Mononuclear cell (primary cell): ENCODE measurements at places on chromosomes 2 and 18. TPM values are rescaled to one million over a fixed set of nuclear protein-coding genes. Genes with fewer than 3 reads are reported as not detected.

GPN1 gene
- 25.8 TPM for total RNA-seq

RNF144A gene
- total RNA-seq, result 22.8 TPM

LRP1B gene
- total RNA-seq, result under 0.01 TPM

SP140 gene
- 96.6 TPM for total RNA-seq

SLC9A2 gene
- total RNA-seq, result not detected

ATP6V1B1 gene
- total RNA-seq, result not detected

CCDC74B gene
- total RNA-seq, result 0.10 TPM

GAL3ST2 gene
- total RNA-seq, result 2.5 TPM

DHX57 gene
- total RNA-seq, result 19.2 TPM

CD207 gene
- total RNA-seq, result 0.10 TPM

IL18R1 gene
- total RNA-seq, result 6.5 TPM

WDSUB1 gene
- 7.5 TPM for total RNA-seq

IL1RL1 gene
- total RNA-seq, result 2.7 TPM

GAREM1 gene
- total RNA-seq, result under 0.01 TPM

OSBPL6 gene
- total RNA-seq, result 0.21 TPM

PDE1A gene
- total RNA-seq, result not detected

CDH19 gene
- not detected for total RNA-seq

GAREM2 gene
- 1.0 TPM for total RNA-seq

KIF3C gene
- total RNA-seq, result 1.7 TPM

RMND5A gene
- total RNA-seq, result 47.1 TPM

RUFY4 gene
- 1.0 TPM for total RNA-seq

DPP4 gene
- total RNA-seq, result 22.6 TPM

ACVR1C gene
- total RNA-seq, result 4.1 TPM

DTYMK gene
- 2.9 TPM for total RNA-seq

ALPP gene
- total RNA-seq, result not detected

AKAIN1 gene
- not detected for total RNA-seq

IGFBP5 gene
- 0.21 TPM for total RNA-seq

CCDC85A gene
- total RNA-seq, result not detected

FAM228A gene
- 0.10 TPM for total RNA-seq

CYP26B1 gene
- total RNA-seq, result under 0.01 TPM

REG1B gene
- not detected for total RNA-seq

PLCD4 gene
- 0.21 TPM for total RNA-seq

IL36A gene
- total RNA-seq, result not detected

PTGR3 gene
- 9.4 TPM for total RNA-seq

CCDC68 gene
- total RNA-seq, result not detected

MALL gene
- 0.21 TPM for total RNA-seq

LINC00305 gene
- total RNA-seq, result not detected

FAP gene
- not detected for total RNA-seq

SRBD1 gene
- total RNA-seq, result 49.6 TPM

KIAA2012 gene
- not detected for total RNA-seq

KCNG2 gene
- 0.10 TPM for total RNA-seq

RAD51AP2 gene
- total RNA-seq, result not detected
